ENCODE measurements at places on chromosomes 7 and 10.

DNA sequence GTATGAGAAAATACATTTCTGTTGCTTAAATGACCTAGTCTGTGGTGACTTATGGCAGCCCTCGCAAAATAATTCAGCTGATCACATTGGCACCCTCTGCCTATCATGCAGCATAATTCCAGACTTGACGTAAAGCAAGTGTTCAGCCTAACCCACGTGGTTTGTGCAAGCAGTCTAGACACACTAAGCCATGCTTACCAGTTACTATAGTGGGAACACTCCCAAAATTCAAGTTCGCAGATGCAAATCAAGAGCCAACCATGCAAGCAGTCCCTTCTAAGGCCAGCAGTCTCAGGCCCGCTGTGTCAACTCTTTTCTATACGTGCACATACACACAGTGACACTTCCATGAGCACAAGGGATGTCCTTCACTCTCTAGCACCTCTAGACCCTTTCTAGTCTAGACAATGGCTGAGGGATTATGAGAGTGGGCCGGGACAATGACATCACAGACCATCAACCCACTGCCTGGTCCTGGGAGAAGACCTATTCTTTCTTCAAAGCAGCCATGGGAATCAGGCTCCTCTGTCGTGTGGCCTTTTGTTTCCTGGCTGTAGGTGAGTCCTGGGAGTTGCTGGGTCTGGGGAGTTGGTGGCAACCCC lies 29.0 kb upstream of the PRSS1 start:
- DNase-seq = peak; percentile 66

DNA sequence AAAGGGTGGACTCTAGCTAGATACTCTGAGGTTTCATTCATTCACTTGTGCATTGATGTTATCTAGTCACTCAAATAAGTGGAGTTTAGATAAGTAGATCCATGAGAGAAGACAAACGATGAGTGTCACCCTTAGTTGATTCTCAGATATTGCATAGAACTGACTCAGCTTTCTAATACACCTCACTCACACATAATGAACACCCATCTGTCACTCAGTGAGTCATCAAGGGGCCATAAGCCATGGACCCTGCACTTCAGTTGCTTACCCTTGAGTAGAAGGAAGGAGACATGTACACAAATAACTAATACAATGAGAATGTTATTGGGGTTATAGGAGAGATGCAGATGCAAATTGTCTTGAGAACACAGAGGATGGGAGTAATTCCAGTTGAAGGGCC lies 163.8 kb downstream of the SORCS3 start:
- no peak for DNase-seq

GRCh38 chr7:98265841-98266271 lies 13.8 kb upstream of the TECPR1 start:
- DNase-seq = no peak

DNA sequence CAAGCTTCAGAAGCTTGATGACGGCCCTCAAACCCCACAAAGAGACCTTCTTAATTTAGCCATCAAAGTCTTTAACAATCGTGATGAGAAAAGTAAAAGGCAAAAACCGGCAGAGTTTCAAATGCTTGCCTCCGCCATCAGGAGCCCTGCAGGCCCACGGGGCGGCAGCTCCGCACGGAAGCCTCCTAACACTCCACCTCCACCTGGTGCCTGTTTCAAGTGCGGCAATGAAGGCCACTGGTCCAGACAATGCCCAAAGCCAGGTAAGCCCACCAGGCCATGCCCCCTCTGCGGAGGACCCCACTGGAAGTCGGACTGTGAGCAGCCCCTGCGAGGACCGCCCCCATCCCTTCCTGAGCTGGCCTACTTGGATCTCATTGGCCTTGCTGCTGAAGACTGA lies 43.6 kb downstream of the CBX3 start:
- DNase-seq = no peak

GRCh38 chr10:34647160-34647559 lies 167.9 kb downstream of the PARD3 start:
- DNase-seq = no peak

DNA sequence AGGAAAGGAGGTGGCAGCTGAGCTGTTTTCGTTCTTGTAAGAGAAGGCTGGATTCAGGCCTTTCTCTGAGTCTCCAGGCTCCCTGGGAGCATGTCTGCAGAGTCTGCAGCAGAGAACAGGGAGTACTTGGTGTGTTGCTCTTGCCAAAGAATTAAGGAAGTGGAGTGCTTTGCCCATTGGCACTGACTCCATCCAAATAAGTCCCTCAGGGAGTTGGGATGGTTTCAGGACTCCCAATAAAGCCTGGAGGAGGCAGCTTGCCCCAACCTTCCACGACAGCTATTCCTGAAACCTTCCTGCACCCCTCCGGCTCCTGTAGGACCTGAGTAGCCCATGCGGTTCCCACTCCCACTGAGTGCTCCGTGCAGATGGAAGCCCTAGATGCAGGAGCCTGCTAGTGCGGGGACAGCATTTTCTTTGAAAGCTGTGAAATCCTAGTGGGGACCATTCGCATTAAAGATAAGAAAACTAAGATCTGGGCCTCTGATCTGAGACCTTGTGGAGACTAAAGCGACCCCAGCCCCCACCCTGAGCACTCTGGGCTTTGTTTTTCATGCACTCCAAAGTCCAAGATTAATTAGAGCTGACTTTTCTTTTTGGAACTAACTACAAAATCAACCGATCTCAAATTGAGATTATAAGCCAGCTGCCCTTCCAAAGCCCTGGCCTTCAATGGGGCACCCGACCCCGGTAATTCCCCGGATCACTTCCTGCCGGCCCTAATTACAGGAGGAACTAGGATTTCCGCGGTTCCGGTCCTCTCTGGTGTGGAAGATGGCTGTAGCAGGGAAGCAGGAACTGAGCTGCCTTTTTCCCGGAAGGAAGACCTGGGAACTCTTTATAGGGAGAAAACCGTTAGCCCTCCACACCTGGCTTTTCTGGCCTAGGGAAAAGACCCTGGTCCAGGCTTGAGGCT lies 110.2 kb downstream of the COL13A1 start:
- DNase-seq = no peak

- no peak for DNase-seq
Observed at GRCh38 chr7:3194501-3195141, 106.4 kb upstream of the SDK1 start.

DNA sequence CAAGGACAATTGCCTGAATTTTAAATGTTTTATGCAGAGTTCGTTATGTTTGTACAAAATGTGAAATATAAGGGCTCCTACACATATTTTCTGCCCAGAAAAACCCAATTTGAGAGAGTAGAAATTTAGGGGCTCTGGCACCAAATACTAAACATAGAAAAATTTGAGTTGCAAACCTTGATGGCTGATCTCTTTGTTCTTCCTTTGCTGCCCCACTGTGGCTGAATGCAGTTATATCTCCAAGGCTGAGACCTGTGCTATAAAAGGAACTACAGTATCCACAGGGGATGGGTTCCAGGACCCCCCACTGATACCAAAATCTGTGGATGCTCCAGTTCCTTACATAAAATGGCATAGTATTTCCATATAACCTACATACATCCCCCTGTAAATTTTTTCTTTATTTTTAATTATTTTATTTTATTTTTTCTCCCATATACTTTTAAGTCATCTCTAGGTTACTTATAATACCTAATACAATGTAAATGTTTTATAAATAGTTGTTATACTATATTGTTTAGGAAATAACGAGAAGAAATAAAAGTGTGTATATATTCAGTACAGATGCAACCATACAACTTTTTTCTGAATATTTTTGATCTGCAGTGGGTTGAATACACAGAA lies 22.5 kb downstream of the CFAP43 start:
- peak; percentile 83 for DNase-seq

- DNase-seq = no peak
Observed at GRCh38 chr7:25196132-25196896, 32.0 kb downstream of the NPVF start.

GRCh38 chr7:136086712-136087111 lies 109.6 kb upstream of the MTPN start:
- DNase-seq = no peak

- no peak for DNase-seq
Observed at GRCh38 chr7:155368894-155369600, 71.4 kb downstream of the INSIG1 start.

- no peak for DNase-seq
Observed at GRCh38 chr7:151349507-151349853, 7.9 kb downstream of the NUB1 start.

DNA sequence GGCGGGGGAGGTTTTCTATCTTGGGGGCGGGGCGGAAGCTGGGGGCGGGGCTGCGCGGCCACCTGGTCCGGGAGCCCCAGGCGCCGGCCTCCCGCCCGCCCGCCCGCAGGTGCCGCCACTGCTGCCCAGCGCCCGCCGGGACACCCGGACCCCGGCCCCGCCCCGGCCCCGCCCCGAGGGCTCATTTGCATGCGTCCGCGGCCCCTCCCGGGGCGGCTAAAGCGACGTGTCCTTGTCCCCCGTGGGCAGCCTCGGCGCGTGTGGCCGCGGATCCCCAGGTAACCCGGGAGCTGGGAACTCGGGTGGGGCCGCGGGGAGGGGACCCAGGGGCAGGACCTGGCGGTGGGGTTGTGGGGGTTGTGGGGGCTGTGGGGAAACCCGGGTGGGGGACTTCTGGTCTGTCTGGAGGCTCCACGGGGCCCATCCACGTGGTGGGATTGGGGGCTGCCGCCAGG lies at the start of gene BHLHA15:
TSS of gene BHLHA15 (plus strand) at position 219 of the 455 bp plus-strand sequence. CDS start 871 bp downstream, outside the sequence.
- DNase-seq = no peak

DNA sequence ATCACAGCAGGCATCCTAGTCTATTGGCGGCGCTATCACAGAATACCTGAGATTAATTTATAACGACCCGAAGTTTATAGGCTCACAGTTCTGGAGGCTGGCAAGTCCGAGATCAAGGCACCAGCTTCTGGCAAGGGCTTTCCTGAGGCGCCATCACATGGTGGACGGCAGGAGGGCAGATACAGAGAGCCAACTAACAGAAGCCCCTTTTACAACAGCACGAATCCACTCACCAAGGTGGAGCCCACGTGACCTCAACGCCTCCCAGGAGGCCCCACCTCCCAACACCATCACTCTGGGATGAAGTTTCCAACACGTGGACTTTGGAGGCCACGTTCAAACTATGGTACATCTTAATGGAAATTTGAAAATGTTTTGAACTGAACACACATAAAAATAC lies 255.3 kb downstream of the ELFN1 start:
- DNase-seq = peak; percentile 0

DNA sequence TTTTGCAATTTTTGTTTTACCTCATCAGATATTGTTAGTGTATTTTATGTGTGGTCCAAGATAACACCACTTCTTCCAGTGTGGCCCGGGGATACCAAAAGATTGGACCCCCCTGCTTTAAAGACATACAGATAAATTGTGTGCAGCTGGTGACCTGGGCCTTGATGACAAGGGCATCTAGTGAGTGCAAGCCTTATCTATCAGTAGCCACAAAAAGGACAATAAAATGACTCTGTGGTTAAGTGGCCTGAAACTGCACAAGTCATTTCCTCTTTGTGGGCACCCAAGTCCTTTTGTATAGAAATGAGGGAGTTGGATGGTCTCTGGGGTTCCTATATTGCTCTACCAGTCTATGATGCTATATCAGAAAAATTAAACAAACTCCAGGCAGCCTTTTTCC lies 98.1 kb downstream of the PARD3 start:
- DNase-seq = peak; percentile 73

- DNase-seq = no peak
Observed at GRCh38 chr10:2509081-2509531, 558.2 kb upstream of the PFKP start.

GRCh38 chr7:151796871-151797537 lies 79.9 kb downstream of the PRKAG2 start:
- no peak for DNase-seq

DNA sequence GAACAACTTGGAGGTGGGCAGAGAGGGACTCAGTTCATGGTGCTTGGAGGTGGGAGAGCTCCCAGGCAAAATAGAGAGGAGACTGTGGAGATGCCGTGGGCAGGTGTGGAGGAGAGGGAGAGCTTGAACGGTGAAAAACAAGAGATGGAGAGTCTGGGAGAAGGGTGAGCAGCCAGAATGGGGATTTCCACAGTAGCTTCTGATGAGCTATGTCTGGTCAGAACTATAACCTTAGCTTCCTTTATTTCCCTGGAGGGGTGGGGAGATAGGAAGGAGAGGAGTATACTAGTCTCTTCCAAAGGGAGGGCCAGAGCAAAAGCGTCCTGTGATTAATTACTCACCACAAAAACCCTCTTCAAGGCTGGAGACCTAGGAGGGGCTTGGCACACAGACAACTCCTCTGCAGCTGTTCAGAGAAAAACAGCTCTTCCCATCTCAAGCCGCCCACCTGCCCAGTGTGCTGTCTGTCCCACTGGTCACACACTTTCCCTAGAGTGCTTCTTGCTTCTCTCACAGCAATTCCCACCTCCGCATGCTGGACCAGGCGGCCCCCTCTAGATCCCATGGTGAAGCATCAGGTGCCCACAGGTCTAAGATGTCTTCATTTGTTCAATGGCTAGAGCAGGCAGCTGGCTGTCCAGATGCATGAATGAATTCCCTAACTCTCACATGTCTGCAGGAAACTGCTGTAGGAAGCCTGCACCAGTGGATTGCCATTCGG lies 41.9 kb downstream of the TAS2R41 start:
- DNase-seq = no peak

DNA sequence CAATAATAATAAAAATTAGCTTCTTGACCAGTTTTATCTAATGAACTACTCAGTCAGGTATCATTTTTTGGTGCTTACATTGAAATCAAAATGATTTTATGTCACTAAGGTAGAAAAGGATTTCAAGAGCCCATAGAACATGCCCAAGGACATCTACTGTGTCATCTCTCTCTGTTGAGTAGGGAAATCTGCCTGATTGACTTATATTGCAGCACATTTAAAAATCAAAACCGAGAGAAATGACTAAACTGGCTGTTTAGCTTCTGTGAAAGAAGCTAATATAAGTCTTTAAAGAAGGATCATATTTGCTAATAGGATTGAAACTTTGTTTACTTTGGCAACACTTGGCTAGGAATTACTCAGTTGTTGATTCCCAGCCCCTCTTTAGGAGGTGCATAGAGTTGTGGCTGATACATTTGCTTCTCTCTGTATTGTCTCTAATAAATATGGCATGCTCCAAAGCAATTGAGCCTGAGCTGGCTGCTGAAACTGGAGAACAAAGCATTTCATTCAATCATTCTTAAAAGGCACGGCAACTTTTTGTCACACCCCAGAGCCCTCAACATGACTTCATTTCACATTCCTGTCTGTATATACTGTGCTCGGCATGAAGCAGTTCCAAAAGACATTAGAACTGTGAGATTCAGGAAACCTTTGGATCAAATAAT lies 1096.9 kb upstream of the POT1 start:
- DNase-seq = no peak

- DNase-seq = peak; percentile 47
Observed at GRCh38 chr7:45937301-45937700, 16.2 kb upstream of the IGFBP3 start.

GRCh38 chr10:71346731-71347130 lies 27.7 kb downstream of the SLC29A3 start:
- DNase-seq = no peak

DNA sequence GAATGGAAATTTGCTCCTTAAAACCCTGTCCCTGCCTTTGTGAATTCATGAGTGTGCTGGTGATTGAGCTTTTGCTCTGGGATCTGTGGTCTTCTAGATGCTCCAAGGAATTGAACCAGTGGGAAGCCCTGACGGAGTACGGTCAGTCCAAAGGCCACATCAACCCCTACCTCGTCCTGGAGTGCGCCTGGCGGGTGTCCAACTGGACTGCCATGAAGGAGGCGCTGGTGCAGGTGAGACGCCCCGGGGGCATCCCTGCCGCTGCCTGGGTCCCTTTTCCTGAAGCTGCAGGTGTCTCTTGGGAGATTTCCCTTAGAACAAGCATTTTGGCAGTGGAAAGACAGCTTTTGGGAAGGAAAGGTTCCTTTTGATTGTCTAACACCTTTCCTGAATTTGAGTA lies 100.3 kb downstream of the TRRAP start:
- DNase-seq = no peak

All from Kasumi-1 (cell line).